Choroid plexus epithelial cell (primary cell): ENCODE measurements at places on chromosomes 3 and 15.

GRCh38 chr3:173553635-173554280 lies 156.2 kb downstream of the NLGN1 start:
- DNase-seq: peak; percentile 58

DNA sequence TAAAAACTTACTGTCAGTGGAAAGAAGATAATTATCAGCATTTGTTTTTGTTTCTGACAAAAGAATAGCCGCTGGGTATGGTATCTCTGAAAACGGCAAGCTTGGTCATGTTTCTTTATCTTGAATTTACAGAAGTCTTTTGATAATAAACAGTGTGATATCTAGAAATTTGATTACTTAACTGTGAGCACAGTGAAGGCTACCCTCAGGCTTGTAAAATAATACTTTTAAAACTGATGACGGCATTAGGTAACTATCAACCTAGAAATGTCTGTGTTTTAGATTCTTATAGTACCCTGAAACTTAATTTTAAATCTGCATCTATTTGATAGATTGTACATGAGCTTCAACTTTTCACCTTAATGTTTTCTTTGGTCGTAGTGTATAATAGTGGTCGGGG lies 43.4 kb downstream of the NSUN3 start:
- no peak for DNase-seq

GRCh38 chr3:51799879-51800749 lies 21.1 kb upstream of the IQCF6 start:
- peak; percentile 88 for DNase-seq

DNA sequence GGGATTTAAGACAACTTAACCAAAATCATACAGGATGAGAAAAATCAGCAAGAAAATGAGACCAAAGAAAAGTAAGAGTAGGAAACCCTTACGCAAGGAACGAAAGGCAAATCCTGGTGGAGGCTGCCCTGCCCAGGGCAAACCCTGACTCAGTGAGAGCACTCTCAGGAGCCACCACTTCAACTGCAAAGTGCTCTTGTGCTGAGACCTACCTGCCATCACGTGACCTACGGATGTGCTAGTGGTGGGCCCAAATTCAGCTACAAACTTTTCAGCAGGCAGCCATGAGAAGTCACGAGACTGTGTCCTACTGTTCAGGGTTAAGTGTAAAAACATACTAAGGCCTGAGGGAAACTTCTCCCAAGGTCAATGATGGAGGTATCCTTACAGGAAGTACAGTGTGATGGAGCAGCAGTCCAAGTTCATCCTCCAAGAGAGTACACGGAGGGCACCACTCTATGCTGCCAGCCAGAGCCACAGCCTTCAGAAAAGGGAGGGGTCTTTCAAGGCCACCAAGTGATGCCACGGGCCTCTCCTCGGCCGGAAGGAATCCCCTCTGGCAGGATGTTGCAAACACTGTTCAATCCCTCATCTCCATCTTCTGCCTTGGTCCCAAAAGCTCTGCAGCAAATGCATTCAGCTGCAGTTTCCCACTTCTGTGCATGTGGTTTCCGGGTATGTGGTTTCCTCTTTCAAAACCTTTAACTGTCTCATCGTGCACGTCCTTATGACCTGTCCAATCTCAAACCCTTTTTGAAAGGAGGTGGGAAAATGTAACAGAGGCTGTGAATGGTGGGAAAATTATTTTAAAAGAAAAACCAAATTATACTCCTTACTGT lies 9.5 kb downstream of the CHSY1 start:
- DNase-seq: peak; percentile 81

DNA sequence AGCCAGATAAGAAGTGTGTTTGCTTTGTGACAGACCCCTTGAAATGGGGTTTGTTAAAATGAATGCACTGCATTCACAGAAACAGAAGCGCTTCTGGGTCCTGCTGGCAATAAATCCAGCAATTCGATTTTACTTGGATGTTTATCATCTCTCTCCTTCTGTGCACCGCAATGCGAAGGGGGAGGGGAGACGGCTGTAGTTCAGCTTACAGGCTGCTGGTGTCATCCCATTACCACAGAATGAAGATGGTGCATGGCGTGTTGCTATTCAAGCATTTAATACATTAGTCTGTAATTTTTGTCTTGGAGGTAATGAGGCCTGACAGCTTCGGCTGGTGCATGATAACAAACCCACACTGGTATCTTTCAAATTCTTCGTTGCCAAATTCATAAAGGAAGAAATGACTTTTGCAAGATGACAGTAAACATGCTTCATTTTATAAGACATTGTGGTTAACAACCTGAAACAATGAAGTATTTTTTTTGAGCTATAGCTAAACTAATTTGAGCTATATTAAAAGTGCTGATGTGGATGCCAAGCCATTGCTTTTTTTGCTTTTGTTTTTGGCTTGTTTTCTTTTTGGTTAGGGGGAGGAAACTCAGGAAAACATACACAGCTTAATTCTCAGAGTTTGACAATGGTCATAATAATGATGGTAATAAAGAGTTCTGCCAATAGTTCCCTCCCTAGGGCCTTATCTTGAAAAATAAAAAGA lies 418.3 kb downstream of the OTOL1 start:
- DNase-seq: peak; percentile 89

DNA sequence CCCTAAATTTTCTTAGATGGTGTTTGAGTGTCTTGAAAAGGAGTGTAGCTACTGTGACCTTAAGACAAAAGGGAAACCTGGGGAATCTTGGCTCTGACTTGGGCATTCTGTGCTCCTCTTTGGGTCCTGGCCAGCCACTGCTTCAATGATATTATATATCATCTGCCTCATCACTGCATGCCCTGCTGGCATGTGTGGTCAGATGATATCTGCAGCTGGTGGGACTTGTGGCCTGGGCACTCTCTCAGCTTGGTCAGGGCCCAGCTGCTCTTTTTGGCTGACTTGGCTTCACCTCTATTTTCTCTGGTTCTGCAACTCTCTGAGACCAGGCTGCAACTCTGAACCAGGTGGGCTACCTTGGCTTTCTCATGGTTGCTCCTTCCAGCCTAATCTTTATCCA lies 446.1 kb upstream of the RARB start:
- no peak for DNase-seq
